ENCODE measurements at places on chromosomes 6 and 20.

DNA sequence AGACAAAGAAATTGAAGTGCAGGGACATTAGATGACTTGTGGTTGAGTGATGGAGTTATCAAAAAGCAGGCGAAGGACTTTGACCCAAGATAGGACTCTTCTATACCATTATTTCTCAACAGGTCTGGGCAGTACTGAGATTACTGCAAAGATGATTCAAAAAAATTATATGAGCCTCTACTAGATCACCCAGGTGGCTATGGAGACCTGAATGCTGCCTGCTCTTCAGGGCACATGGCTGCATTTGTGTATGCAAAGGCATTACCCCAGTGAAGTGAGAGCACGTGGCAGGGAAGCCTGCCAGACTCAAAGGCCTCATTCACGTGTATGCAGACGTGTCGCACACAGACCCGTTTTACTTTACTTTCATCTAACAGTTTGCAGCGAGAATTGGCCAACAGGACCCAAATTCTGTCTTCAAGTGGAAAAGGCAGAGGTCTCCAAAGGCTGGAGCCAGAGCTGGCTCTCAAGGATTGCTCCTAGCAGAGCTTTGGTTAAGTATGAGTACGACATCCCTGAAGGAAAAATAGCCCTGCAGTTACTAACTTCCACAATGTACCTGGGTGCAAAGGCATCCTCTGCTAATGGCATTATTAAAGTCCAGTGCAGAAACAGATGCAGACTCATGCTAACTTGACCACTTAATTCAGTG, 113.8 kb upstream of the ARMC2 start:
- no peak for DNase-seq

DNA sequence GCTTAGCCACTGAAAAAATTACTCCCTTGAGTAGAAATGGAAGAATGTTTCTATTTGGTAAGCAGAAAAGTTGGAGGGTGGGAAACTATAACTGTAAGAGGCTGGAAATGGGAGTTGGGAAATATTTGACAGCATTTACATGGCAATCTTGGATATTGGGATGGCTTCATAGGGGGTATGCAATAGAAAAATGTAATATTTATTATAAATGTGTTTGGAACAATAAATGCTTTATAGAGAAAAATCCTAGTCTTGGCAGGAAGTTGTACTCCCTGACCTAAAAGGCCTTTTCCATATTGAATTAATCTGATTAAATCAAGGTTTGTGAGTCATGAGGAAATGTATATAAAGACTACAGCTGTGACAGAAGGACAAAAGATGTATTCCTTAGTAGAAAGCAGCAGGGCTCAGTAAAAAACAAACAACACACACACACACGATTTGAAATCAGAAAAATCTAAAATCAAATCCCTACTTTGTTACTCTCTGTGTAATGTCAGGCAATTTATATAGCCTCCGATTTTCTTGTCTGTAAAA, 272.3 kb downstream of the CD109 start:
- no peak for DNase-seq

GRCh38 chr20:21137078-21137477, 11.2 kb downstream of the KIZ start:
- DNase-seq: no peak

GRCh38 chr20:58714340-58714922, 21.8 kb downstream of the NPEPL1 start:
- no peak for DNase-seq

- no peak for DNase-seq
These were observed 17.7 kb upstream of the BAK1 start for GRCh38 chr6:33597551-33598322.

DNA sequence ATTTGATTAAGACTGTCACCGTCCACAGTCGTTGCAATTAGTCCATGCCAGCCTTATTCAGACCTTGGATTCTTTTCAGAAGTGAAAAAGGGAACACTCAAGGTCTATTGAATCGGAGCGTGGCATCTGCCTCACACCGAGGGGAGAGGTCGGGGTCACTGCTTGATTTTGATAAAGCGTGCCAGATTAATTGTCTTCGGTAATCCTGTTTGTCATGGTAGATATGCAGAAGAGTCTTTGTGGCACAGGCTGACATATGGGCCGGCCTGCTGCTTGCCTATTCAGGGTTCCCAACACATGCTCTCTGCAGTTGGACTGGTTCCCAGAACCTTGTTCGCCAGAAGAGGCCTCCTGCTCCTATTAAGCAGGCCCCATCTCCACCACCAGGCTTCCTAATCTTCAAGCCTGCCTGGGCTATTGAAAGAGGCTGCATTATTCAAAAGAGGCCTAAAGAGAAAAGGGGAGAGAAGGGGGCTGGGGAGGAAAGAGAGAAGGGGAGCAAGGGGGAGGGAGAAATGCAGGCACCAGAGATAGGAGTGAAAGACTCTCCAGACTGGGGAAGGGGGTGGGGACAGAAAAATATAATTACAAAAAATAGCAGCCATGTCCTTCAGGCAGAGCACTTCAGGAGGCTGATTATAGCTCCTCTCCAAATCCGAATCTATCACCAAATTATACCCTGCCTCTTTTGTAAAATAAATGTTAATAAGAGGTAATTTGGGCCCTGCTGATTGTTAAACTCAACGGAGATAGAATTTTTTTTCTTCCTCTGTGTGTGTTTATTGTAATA, 611.3 kb downstream of the HDGFL1 start:
- DNase-seq: no peak

- DNase-seq: no peak
These were observed 81.9 kb upstream of the QKI start for GRCh38 chr6:163332575-163332974.
